ENCODE measurements at places on chromosomes 6 and 20. TPM values are rescaled to one million over a fixed set of nuclear protein-coding genes. Genes with fewer than 3 reads are reported as not detected.

GRCh38 chr6:41449399-41450245 lies 96.6 kb upstream of the FOXP4 start:
- no peak for DNase-seq

GRCh38 chr6:122751326-122751725 lies 28.2 kb upstream of the FABP7 start:
- DNase-seq, result no peak

DNA sequence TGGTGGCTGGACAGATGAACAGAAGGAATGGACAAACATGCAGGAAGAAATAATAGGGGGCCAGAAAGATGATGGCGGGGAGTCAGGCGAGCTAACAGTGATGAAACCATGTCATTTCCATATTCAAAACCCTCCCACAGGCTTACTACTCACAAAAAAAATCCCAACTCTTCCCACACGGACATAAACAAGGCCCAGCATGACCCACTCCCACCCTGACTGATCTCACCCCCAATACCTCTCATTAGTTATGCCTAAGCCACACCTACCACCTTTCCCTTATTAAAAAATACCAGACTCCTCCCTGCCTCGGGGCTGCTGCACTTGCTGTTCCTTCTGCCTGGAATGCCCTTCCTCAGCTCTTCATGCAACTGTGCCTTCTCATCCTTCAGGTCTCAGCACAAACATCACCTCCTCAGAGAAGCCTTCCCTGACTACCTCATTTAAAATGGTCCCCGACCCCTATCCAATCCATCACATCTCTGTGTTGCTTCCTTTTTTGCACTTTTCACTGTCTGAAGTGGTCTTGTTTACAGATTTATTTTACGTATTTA lies 145.8 kb downstream of the PREX1 start:
- no peak for DNase-seq

GRCh38 chr6:149028767-149029405 lies 282.1 kb downstream of the UST start:
- peak; percentile 88 for DNase-seq

- peak; percentile 15 for DNase-seq
These were observed 95.5 kb upstream of the AGPAT4 start for GRCh38 chr6:161369339-161369738.

DNA sequence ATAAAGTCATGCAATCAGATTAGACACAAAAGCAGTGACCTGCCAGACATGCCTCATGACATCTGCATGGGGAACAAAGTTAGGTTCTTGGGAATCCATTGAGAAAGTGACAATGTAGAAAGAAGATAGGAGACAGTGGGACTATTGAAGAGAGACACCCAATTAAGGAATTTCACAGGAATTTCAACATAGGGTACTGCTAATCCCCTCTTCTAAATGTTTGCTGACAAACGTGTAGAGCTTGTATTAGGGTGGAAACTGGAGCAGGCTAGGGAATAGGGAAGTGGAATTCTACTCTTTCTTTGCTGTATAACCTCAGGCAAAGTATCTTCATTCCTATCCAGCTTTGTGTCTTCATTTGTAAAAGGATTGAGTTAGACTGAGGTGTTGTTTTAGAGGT lies 409.4 kb upstream of the SASH1 start:
- no peak for DNase-seq

- DNase-seq, result no peak
These were observed 269.7 kb downstream of the PRL start for GRCh38 chr6:22027040-22027725.

DNA sequence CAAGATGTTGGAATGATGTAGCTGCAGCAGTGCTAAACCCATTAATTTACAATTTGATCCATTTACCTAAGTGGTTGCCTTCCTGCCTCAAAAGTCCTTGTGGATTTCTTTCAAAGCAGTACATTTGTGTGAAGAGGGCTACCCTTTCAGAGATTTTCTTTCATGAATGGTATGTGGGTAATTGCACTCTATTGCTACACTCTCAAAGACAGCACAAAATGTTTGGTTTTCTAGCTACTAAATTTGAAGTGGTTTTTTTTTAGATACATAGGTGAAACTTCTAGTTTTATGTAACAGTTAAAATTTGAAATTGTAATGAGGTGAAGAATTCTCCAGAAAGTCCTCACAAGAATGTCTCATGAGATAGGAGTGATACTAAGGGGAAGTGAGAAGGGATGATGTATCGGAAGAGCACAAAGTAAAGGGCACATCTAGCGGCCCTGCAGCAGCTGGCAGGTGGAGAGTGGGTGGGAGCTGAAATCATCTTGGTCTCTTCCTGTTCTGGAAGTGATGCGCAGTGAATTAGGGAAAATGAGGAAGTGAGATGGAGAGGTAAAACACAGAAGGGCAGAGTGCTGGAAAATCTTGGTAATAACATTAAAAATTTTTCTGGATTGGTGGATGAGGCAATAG lies 236.8 kb upstream of the MAN1A1 start:
- no peak for DNase-seq

DNA sequence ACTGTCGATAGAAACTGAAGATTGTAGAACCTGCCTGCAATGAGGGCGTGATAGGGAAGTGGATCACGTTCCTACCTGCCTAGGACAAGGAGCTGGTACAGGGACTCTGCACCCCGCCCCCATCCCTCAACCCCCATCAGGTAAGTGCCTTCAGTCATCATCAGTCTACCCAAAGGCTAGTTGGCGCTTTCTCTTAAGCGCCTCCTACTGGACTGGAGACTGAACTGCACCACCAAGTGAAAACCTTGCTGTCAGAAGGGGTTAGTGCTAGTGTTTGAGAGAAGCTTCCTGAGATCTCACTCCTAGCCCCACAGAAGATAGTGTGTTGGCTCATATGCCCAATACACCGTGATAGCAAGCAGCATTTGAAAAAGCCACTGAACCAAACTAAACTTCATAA lies 706.5 kb upstream of the MAN1A1 start:
- DNase-seq, result peak; percentile 2

DNA sequence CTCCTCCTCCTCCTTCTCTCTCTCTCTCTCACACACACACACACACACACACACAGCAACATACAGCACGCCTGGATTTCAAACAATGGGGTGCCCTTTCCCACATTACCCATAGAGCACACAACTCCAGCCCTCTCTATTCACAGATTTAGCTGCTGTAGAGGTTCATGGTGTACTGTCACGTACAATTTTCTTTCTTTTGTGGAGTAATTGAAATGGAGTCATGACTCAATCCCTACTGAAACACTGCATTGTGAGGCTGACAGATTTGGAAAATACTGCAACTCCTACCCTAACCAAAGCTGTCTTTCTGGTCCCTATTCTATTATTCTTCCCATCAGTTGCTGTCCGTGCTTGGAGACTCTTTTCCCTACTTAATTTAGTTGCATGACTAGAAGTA lies 166.9 kb downstream of the EDN1 start:
- no peak for DNase-seq

DNA sequence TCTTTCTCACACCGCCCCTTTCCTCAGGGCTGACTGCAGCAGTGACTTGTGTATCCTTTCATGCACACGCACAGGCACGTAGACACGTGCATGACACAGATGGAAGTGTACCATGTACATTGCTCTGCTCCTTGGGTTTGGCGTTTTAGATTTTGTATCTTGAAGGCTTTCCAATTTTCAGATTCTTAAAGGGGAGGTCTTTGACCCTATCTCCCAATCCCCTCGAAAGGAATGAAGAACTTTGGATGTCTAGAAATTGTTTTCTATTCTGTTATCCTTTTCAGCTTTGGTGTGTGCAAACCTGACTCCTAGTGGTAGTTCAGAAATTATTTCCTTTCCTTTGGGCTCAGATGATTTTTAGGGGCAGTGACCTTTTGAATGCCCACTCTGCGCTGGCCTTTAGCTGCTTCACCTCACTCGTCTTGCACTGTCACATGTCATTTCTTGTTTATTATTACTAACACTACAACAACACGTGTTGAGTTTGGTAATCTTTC lies 63.0 kb downstream of the HIVEP1 start:
- DNase-seq, result no peak

GRCh38 chr6:146028252-146028795 lies 538 bp upstream of the GRM1 start:
- DNase-seq, result peak; percentile 34

DNA sequence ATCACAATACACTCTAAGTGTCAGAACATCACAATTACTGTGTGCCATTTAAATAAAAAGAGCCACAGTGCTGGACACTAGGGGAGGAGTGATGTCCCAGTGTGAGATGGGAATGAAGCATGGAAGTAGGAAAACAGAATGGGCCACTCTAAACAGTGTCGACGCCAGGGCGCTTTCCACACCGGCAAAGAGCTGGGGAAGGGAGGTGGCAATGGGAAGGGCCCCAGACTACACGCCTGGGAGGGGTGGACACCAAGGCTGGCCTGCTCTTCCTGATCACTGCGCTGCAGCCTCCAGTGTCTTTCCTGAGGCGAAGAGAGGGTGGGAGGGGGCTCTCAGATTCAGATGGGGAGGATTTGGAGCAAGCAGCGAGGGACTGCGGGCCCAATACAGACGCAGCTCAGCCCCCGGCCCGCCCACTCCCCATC lies 75.9 kb downstream of the ERMARD start:
- no peak for DNase-seq

BHLHE23 gene
- not detected for polyA plus RNA-seq

C6orf52 gene
- 1.4 TPM for polyA plus RNA-seq

KCNQ5 gene
- 1.3 TPM for polyA plus RNA-seq

EYA2 gene
- polyA plus RNA-seq, result 4.5 TPM

BMP7 gene
- polyA plus RNA-seq, result 0.22 TPM

SPEF1 gene
- polyA plus RNA-seq, result 1.4 TPM

Measured in A549 (cell line).